AG10803 (cell line): ENCODE measurements at places on chromosomes 6 and 20.

DNA sequence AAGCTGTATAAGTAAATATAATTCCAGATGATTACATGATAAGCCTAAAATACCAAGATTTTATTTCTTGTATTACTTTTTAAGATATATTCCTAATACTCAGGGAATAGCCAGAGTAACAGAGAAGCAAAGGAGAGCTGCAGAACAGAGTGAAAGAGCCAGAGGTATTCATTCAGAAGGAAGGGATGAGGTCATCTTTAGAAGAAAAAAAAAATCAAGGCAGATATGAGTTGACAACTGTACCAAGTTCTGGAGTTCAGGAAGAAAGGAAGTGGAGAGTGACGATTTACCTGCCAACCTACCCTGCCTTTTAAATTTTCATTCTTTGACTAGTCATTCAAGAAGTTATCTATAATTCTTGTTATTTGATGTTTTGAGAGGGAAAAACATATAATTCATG, 28.8 kb upstream of the NHSL1 start:
- DNase-seq, result no peak

- DNase-seq, result peak; percentile 60
Observed at GRCh38 chr6:53439556-53439955, 90.8 kb upstream of the ELOVL5 start.

DNA sequence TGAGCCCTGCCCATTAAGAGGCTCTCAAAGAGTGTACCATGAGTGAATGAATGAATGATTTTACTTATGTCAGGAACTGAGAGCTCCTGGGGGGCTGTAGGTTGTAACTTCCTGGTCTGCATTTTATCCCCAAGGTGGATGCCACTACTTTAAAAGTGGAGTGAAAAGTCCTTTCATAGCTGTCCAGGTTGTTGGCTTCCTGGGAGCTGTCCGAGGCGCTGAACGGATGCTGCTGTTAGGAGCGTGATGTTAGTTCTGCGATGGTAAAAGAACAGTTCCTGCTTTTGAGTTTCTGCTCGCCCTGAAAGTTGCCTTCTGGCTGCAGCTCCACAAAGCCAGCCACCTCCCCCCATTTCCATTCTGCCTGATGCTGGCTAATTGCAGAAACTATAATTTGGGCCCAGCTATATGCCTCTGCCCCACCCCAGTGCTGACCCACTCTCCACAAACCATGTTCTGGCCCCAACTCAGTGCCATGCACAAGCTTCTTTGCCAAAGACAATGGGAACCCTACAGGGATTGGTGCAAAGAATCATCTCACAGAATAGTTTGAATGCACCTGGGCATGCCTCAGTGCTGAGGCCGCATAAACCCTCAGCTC, 330.9 kb upstream of the CDH4 start:
- DNase-seq, result peak; percentile 21

DNA sequence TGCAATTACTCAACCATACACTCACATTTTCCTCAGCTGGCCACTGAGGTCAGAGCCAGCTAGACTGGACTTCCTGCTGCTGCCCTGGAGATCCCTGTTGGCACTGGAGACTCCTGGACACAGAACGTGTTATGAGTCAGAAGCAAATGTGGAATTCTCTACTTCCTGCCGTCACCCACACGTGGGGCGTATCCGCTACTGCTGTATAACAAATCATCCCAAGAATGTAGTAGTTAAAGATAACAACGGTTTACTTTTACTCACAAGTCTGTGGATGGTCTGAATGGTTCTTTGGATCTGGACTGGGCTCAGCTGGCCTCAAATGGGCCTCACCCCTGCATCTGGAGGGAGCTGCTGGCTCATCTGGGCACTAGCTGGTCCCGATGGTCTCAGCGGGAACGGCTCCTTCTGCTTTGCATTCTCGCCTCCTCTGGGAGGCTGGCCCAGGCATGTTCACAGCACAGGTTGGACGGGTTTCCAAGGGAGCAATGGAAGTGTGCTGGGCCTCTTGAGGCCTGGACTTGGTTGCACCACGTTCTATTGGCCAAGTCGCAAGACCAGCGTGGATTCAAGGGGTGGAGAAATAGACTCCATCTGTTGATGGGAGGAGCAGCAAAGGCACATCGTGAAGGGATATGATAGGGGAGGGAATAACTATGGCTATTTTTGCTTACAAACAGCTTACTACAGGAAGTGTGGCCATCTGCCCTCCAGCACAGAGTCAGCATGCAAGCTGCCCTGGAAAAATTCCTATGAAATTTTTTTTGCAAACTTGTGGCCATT, 118.5 kb downstream of the SNX5 start:
- DNase-seq, result peak; percentile 100

GRCh38 chr20:20295621-20296498, 72.0 kb upstream of the INSM1 start:
- no peak for DNase-seq

DNA sequence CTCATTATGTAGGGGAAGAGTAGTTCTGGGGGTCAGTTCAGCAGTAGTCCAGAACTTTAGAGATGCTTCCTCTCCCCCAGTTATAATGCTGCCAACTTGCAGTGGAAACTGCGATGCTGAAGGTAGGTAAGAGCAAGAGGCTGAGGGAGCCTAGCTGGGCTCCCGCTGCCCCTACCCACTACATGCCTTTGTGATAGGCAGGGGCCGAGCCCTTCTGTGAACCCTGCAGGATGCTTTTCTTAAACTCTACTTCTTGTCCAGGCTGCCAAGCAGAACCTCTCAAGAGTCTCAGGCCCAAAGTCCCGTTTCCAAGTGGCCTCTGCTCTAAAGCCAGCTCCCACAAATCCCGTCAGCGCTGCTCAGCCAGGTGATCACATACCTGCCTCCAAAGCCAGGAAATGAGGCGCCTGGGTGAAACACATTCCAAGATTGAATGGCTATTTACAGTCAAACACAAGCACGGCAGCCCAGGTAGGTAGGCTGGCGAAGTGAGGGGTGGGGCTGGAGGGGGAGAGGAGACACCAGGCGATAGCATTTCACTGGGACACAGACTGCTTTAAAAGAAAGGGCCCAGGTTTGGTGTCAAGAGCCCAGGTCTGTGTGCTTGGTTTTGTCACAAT, 150.7 kb downstream of the CD24 start:
- DNase-seq, result no peak
